Liver (tissue), 10 donors: ENCODE measurements at places on chromosomes 7 and 10. TPM values are rescaled to one million over a fixed set of nuclear protein-coding genes. Genes with fewer than 3 reads are reported as not detected.

H2BK1 gene
- polyA plus RNA-seq, result not detected

NFKB2 gene
- polyA plus RNA-seq, result 7.2 TPM

MYOZ1 gene
- polyA plus RNA-seq, result 0.14 TPM

ACSM6 gene
- not detected for polyA plus RNA-seq

DNA sequence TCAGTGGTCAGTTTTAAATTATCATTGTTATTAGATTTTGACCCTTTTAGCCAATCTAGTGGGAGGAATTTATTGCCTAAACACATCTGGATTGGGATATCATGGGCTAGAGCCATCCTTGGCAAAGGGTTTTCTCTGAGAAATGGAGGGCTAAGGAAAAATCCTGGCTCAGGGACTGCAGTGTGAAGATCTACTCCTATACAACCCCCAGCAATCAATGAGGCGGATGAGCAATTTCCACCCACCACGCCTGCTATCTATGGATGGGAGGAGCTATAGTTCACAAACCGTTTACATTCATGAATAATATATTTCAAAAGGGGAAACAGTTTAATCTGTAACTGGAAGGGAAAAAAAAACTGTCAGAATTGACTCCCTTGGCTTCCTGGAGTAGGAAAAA, 2.7 kb downstream of the CAV1 start:
- DNase-seq, result no peak

- DNase-seq, result no peak
Measured at GRCh38 chr10:67837541-67838314, at the start of gene DNAJC12. Gene DNAJC12, minus strand, starts transcription at chr10:67838188. Its CDS starts 177 bp downstream, at chr10:67838011.

- DNase-seq, result no peak
Measured at GRCh38 chr10:14648946-14649345, 125.8 kb downstream of the FAM107B start.

DNA sequence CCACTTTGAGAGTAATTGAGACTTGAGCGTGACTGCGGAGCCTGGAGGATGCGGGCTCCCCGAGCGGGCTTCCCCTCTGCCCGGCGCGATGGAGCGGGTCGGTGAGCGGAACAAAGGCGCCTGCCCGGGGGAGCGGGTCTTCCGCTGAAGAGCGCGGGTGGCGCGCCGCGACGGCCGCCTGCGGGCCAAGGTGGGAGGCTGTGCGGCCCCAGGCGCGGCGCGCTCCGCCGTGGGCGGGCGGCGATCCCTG, at the start of gene GALNT17:
TSS of gene GALNT17 (plus strand) at position 18 of the 250 bp plus-strand sequence.
- no peak for DNase-seq

- DNase-seq, result no peak
Measured at GRCh38 chr10:123621492-123621891, 44.7 kb upstream of the GPR26 start.

- DNase-seq, result no peak
Measured at GRCh38 chr10:104350127-104350635, 3.5 kb upstream of the CFAP58 start.

GRCh38 chr10:11795101-11795920, 27.8 kb upstream of the PROSER2 start:
- no peak for DNase-seq
